Stimulated activated CD8-positive, alpha-beta memory T cell treated with anti-CD3 and anti-CD28 coated beads, Interleukin-7, amount 100 ng/mL, for 48 hours (primary cell): ENCODE measurements at places on chromosomes 1 and 21.
A peak's percentile ranks its signal among the peaks of the same experiment; 100 is the strongest.

- DNase-seq: no peak
Measured at GRCh38 chr21:19557046-19557445, 1153.5 kb upstream of the TMPRSS15 start.

- DNase-seq: no peak
Measured at GRCh38 chr1:154970631-154971340, at the start of gene SHC1. SHC1 (minus strand) TSS chr1:154970747; CDS start chr1:154970526, 221 bp downstream.

GRCh38 chr1:117061986-117062415, 1.9 kb downstream of the TTF2 start:
- no peak for DNase-seq

GRCh38 chr1:10378081-10378841, 20.6 kb upstream of the PGD start:
- no peak for DNase-seq

- no peak for DNase-seq
Measured at GRCh38 chr1:167434306-167434705, 84.0 kb downstream of the CD247 start.

DNA sequence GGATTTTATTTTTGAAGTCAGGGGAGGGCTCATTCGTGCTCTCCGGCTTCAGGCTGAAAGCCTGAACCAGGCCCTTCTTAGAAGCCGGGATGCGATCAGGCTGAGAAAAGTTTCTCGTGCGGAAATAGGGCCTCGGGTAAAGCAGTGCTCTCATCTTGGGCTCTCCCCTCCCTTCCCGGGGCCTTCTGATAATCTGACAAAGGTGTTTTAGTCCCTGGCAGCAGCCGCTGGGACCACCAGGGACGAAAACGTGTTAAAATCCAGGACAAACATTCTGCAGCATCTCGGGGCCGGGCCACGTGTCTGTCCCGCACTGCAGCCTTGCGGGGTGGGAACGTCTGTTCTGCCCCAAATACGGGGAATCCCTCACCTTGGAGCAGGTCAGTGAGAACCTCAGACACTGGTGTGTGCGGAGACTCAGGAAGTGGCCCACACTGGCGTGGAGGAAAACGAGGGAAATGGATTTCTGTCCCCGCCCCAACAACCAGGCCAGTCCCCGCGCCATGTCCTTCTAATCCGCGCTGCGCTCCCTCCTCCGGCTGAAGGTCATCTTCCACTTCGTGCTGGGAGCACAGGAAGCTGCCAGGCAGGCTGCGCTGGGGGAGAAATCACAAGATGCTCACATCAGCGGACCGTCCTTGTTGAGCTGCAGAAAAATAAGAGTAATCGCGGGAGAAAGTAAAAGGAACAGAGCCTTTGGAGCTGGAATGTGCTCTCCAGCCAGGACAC, 16.6 kb upstream of the AJAP1 start:
- no peak for DNase-seq

- DNase-seq: no peak
Measured at GRCh38 chr1:21270086-21270689, 20.1 kb downstream of the ECE1 start.

GRCh38 chr1:243848858-243849420, 1.1 kb downstream of the AKT3 start:
- DNase-seq: peak; percentile 39

- DNase-seq: no peak
Measured at GRCh38 chr1:89190017-89190416, 8.7 kb downstream of the GBP4 start.

DNA sequence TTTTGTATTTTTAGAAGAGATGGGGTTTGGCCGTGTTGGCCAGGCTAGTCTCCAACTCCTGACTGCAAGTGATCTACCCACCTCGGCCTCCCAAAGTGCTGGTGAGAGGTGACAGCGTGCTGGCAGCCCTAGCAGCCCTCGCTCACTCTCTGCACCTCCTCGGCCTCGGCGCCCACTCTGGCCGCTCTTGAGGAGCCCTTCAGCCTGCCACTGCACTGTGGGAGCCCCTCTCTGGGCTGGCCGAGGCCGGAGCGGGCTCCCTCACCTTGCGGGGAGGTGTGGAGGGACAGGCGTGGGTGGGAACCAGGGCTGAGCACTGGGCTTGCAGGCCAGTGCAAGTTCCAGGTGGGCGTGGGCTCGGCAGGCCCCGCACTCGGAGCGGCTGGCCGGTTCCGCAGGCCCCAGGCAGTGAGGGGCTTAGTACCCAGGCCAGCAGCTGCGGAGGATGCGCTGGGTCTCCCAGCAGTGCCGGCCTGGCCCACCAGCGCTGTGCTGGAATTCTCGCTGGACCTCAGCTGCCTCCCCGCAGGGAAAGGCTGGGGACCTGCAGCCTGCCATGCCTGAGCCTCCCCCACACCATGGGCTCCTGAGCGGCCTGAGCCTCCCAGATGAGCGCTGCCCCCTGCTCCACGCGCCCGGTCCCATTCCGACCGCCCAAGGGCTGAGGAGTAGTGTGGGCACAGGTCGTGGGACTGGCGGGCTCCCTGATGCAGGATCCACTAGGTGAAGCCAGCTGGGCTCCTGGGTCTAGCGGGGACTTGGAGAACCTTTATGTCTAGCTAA, 3.4 kb upstream of the LBR start:
- no peak for DNase-seq

GRCh38 chr1:86741947-86742572, 37.7 kb downstream of the SH3GLB1 start:
- no peak for DNase-seq
